ENCODE measurements at places on chromosomes 2 and 18. TPM values are rescaled to one million over a fixed set of nuclear protein-coding genes. Genes with fewer than 3 reads are reported as not detected.

CYRIA gene
- 3.7 TPM for total RNA-seq

DNA sequence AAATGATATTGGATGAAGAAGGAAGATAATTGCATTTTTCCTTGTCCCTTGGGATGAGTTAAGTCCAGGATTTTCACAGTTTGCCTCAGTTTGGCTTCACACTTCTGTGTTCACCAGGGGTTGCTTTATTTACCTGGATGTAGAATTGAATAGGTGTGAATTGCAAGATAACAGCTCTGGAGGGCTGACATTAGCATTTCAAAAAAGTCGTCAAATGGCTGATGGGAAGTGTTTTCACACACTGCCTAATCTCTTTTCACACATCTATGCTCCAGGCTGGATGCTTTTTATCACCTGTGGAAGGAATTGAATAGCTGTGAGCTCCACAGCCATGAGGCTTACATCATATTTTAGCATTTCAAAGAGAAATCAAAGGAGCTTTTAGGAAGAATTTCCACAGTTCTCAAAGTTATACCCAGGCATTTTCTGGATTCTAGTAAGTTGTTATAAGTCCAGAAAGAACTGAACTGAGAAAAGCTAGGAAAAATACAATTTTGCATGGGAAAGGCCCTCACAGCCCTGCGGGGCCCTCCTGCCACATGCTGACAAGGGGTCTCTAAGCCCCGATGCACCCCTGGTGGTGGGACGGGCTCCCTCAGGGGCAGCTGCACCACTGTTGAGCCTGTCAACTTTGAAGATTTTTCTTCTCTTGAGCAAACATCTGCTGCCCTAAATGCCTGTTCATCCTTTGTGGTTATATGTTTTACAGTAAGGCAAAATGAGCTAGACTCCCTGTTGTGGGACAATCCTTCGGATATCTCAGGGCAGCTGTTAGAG lies 43.9 kb downstream of the TEX51 start:
- no peak for DNase-seq

DNA sequence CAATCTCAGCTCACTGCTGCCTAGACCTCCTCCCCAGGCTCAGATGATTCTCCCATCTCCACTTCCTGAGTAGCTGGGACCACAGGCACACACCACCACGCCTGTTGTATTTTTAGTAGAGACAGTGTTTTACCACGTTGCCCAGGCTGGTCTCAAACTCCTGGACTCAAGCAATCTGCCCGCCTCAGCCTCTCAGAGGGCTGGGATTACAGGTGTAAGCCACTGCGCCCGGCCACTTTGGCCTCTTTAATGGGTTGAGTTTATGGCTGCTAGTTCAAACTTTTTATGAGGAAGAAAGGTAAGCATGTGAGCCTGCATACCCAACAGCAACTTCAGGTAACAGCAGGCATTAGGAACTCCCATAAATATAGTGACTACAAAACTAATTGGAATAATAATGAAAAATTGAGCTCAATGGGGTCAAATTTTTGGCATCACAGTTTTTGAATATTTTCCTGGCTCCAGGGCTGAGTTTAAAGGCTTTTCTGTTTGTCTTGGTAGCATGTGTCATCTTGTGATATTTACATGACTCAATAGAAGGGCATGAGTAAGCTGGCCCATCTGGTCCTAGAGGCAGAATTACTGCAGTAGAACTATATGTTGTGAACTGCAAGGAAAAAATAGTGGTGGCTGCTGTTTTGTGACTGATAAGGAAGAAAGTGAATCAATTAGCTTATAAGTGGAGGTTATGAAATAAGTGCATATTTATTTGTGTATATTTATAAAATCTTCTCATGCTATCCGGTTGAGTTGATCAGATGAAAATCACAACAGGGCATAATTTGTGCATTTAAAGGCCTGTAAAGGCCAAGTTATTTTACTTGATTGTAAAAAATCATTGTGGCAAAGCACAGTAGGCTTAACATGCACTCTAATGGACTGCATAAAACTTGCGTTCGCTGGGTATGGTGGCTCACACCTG lies 24.8 kb downstream of the GALM start:
- DNase-seq = no peak

GRCh38 chr18:23824669-23825068 lies 135.4 kb downstream of the LAMA3 start:
- no peak for DNase-seq

DNA sequence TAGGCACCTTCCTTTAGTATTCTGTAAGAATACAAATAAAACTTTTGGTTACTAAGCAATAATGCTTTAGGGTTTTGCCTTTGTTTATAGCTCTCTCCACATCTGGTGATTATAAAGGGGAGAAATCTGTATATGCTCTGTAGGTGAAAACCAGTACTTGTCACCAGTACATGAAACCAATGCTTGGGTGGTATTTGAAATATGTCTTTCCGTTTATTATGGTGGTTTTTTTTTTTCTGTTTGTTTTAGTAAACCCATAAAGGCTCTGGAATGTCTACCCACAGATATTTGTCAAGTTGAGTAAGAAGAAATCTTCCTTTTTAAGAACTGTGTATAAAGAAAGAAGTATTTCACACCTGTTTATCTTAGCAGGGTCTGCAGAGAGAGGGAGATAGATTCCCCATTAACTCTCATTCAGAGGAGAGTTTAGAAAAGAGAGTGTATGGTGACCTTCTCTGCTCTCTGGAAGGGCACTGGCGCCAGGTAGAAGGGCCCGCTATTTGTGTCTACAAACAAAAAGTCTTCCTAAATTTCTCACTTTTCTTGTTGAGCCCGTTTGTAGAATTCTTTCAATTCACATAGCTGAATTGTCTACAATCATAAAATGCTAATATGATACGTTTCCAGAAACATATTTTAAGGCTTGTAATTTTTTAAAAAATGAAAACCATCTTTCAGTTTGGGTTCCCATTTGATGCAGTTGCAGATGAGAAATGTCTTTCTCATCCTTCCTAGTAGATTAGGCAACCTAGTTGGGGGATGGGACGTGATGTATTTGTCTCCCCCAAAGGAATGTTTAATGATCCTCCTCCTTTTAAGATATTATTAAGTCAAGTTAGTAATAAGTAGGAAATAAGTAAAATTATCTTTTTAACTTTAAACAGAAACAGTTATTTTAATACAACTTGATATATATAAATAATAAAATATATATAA lies 33.9 kb downstream of the MAP3K20 start:
- DNase-seq = no peak
